Kidney glomerular epithelial cell (primary cell): ENCODE measurements at places on chromosomes 12 and 14.

DNA sequence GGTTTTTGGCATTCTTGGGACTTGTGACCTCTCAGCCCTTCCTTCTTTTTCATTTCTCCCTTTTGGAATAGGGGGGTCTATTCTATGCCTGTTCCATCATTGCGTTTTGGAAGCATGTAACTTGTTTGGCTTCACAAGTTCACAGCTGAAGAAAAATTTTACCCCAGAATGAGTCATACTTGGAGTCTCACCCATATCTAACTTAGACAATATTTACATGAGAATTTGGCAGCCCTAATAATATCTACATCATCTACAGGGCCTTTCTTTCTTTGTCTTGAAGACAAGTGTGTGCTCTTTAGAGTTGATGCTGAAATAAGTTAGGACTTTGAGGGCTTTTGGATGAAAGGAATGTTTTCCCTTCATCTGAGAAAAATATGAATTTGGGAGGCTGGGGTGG, 1312.9 kb upstream of the FLRT2 start:
- DNase-seq = no peak

GRCh38 chr14:90750701-90751100, 65.5 kb downstream of the TTC7B start:
- no peak for DNase-seq

- DNase-seq = no peak
Measured at GRCh38 chr12:16599081-16599480, 6.9 kb downstream of the LMO3 start.

- DNase-seq = no peak
Measured at GRCh38 chr12:53179687-53180219, 769 bp upstream of the ZNF740 start.

DNA sequence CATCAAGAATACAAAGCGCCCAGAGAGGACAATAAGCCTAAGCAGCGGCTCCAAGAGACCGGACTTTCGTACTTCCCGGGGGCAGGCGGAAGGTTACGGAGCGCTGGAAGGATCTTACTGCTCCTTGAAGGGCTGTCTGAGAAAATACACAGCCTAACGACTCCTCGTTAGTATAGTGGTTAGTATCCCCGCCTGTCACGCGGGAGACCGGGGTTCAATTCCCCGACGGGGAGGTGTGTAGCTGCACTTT, 12.1 kb upstream of the TMPO start:
- DNase-seq = peak; percentile 97

DNA sequence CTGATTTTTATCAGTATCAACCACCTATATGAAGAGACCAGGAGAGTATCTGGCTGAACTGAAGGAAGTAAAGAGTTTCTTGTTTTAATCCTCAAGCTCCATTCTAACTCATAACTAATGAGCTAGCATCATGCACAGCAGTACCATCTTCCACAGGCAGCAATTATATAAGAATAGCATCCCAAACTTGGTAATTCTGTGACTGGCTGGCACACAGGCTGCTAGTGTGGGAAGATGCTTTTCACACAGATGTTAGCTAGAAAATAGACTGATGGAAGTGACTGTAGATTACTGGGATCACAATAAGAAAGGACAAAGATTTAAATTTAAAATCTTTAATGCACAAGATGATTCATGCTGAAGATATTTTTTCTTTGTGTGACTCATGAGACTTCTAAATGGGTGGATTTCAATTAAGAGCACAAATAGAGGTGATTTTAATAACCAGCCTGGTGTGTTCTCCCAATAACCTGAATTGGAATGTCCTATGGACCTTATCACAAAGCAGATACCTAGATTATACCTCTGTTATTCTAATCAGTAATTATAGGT, 417.7 kb upstream of the ATXN7L3B start:
- DNase-seq = no peak

GRCh38 chr14:52355016-52355431, 40.9 kb downstream of the PTGER2 start:
- DNase-seq = peak; percentile 86

DNA sequence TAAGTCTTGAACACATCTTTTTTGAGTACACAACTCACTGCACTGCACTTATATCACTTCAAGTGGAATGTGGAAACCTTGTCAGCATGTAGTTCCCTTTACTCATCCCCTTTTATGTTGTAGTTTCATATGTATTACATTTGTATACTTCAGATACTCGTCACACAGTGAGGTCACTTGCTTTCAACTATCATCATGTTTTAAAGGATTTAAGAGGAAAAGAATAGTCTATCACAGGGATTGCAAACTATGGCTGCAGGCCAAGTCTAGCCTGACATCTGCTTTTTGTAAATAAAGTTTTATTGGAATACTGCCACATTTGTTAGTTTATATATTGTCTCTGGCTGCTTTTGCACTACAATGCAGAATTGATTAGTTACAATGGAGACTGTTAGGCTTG, 24.3 kb downstream of the CNOT2 start:
- no peak for DNase-seq

DNA sequence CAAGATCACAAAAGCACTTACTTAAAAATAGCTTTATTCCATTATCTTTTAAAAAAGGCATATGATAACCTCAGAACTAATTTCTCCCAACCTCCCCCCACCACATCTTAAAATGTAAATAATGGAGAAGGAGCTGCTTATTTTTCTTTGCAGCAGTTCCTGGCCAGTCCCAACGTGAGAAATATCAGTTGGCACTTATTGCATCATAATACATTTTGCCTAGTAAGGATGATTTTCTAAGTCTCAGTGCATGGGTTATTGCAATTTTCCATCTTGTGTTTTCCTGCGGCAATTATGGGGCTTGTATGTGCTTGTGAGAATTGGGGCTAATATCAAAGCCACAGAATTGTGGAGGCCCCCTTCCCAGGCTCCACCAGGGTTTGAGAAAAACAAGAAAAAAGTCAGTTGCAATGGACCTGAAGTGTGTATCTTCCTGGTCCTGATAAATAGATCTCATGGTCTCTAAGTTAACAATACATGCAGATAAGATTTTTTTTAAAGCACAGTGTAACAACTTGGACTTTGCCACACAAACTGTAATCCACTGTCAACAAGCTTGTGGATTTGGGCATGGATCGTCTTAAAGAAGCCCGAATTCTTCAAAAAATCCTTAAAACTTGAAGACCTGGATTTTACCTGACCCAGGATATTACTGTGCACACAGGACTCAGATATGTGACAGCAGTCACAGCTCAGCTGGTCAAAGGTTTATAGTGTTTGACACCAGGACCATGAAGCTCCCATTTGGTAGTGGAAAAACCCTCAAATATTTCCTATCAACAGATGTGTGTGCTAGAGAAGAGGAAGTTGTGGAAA, 2.8 kb upstream of the WSB2 start:
- DNase-seq = no peak

DNA sequence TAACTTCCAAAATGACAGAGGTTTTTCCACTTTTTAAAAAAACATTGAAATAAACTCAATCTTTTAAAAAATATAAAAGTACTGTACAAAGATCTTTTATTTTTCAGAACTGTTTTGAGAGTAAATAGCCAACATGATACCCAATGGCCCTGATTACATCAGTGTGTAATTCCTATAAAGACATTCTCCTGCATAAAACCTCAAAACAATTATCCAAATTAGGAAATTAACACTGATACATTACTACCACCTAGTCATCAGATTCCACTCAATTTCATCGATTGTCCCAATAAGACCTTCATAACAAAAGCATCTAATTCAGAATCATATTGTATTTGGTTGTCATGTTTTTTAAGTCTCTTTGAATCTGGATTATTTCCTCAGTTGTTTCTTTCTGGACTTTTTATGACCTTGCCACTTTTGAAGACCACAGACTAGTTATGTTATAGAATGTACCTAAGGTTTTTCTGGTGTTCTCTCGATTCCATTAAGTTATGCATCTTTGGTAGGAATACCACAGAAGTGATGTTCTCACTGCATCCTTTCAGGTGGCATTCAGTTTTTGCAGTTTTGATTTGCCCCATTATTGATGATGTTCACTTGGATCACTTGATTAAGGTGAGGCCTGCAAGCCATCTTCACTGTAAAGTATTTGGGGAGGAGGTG, 4.0 kb upstream of the YEATS4 start:
- DNase-seq = no peak

DNA sequence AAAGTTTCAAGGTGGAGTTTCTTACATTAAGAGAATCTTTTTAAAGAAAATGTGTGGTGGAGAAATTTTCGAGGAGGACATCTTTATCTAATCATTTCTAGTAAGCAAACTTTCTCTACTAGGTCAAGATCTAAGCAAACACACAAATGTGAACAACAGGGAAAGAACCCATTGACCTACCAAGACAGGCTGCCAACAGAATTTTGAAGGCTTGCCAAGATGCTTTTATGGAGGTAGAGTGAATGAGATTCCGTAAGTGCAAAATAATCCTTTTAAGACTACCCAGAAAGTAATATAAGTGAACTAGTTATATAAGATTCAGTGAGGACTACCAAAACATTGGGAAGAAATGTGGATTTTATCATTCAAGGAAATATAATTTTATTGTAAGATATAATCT, 357.1 kb upstream of the PDE3A start:
- DNase-seq = no peak

GRCh38 chr12:25725931-25726330, 172.8 kb upstream of the LMNTD1 start:
- no peak for DNase-seq
